Ascending aorta (tissue), 2 donors: ENCODE measurements at places on chromosomes 1 and 21. TPM values are rescaled to one million over a fixed set of nuclear protein-coding genes. Genes with fewer than 3 reads are reported as not detected.

Gene SYDE2
- total RNA-seq, result 0.43 TPM

Gene PYHIN1
- 2.8 TPM for total RNA-seq

Gene RGS4
- 57.5 TPM for total RNA-seq

Gene GSTM1
- 89.4 TPM for total RNA-seq

Gene PIGV
- 8.8 TPM for total RNA-seq

Gene WDR3
- 4.3 TPM for total RNA-seq

Gene ARHGEF16
- not detected for total RNA-seq
